AG08395 (cell line): ENCODE measurements at places on chromosomes 2 and 18.

DNA sequence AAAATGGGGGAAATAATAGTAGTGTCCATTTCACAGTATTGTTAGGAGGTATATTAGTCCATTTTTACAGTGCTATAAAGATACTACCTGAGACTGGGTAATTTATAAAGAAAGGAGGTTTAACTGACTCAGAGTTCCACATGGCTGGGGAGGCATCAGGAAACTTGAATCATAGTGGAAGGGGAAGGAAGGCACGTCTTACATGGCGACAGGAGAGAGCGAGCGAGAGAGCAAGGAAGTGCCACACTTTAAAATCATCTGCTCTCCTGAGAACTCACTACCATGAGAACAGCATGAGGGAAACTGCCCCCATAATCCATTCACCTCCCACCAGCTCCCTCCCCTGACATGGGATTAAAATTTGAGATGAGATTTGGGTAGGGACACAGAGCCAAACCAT is 23.4 kb downstream of the MGAT5 start:
- DNase-seq: no peak

DNA sequence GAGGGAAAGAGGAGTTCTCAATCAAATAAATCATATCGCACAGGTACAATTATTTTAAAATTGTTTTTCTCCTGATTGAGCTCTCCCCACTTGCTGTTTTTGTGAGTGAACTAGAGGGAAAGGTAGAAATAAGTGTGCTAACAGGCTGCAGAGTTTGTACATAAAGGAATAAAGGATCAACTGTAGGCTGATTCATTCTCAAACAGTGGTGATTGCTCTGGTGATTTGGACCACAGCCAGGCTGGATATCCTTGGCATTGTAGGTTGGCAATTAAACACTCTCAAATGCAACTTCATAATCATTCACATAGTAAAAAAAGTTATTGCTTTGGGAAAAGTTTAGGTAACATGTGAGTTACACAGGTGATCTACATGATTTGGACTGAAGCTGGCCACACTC is 29.8 kb downstream of the LRP1B start:
- DNase-seq: no peak

DNA sequence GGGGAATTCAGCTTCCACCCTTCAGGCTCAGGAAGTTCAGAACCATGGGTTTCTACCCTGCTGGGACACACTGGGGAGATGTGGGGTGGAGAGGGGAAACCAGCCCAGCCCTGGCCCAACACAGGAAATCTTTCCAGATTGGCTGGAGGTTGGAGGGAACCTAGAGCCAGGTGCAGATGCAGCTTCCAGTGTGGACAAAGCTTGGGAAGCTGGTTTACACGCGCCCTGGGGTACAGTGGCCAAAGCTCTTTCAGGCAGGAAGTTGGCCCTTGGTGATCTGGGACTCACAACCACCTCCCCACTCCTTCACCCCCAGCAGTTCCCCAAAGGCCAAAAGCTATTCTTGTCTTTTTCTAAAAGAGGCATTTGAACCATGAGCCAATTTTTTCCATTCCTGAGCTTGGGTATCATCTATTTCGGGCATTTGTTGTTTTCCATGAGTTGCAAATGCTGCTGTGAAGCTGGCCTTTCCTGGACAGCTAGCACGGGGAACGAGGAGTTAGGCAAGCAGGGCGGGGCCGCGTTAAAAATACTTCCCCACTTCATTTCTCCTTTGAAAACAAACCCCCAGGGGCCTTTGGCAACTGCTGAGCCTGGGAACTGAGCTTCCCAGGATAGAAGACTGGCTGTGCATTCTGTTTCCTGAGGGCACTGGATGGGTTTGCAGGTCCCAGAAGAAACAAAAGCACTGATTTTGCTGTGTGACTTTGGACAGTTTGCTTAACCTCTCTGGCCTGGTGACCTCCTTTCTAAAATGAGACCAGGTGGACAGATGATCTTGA is 3.1 kb upstream of the ARID5A start:
- peak; percentile 87 for DNase-seq

DNA sequence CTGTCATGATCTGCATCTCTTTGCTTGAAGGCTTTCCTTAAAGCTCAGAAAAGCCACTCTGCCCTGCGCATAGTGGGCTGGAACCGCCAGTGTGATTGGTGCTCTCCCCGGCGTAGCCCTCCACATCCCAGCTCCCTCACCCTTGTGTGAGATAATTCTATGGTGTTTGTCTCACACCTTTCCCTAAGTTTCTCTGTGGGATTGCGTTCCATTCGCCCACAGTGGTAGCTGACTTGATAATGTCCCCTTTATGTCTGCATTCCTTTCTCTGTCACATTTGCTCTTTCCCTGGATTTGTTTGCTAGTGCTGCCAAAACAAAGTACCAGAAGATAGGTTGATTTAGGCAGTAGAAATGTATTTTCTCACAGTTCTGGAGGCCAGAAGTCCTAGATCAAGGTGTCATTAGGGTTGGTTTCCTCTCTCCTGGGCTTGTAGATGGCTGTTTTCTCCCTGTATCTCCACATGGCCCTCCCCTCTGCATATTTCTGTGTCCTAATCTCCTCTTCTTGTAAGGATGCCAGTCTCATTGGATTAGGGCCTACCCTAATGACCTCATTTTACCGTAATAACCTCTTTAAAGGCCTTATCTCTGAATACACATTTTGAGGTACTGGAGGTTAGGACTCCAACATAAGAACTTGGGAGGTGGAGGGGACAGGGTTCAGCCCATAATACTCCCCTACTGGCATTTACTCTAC is 7.4 kb upstream of the TMEM87B start:
- DNase-seq: no peak

GRCh38 chr2:9519250-9519649 is 36.4 kb downstream of the ADAM17 start:
- DNase-seq: no peak
